Glomerular endothelial cell (primary cell): ENCODE measurements at places on chromosomes 1 and 21.

GRCh38 chr1:236518322-236518721 lies 5.5 kb upstream of the LGALS8 start:
- no peak for DNase-seq

DNA sequence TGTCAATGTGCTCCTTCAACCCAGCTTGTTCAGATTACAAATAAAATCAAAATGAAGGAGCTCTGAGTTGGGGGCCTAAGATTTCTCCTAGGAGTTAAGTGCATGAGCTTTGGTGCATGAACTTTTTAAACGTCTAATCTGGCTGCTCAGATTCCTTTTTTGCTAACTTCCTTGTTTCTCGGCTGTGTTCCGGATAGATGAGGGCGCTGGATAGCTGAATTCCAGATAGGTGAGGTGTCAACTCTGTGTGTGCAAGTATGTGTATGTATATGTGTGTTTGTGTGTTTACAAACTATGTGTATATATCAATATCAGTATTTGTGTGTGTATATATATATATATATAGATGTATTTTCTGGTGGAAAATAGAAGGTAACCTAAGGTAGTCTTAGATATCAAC lies 37.5 kb upstream of the RCAN3 start:
- no peak for DNase-seq

DNA sequence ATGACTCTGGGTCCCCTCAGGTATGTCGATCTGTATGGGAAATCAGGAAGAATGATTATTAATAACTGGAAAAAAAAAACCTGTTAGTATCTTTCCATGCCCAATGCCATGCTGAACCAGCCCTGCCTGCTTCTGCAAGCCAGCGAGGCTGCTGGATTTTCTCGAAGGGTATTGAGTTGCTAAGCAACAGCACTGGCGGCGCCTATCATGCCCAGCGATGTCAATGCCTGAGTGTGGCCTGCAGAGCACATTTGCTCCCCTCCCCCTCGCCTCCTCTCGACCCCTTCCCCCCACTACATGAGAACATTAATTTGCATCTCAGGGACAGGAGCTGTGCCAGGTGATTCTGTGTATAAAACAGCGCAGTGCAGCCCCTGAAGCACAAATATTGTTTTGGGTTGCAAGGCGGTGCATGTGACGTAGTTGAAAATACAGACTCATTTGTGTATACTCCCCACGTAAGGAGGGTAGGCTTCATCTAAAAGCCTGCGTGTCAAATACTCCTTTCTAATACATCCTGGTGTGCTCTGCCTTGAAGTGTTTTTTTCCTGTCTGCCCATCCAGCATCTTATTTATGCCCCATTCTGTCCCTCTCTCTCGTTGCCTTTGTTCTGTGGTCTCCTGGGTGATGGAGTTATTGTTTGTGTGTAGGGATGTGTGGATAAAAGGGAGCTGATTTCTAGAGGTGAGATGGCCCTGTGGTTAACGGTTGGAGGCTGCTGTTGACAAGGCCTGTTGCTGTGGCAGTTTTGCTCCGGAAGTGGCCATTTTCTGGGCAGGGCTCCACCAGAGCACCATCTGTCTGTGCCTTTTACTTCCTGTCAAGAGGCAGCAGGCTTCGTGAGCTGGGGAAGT lies 32.7 kb upstream of the ATP5PO start:
- no peak for DNase-seq

DNA sequence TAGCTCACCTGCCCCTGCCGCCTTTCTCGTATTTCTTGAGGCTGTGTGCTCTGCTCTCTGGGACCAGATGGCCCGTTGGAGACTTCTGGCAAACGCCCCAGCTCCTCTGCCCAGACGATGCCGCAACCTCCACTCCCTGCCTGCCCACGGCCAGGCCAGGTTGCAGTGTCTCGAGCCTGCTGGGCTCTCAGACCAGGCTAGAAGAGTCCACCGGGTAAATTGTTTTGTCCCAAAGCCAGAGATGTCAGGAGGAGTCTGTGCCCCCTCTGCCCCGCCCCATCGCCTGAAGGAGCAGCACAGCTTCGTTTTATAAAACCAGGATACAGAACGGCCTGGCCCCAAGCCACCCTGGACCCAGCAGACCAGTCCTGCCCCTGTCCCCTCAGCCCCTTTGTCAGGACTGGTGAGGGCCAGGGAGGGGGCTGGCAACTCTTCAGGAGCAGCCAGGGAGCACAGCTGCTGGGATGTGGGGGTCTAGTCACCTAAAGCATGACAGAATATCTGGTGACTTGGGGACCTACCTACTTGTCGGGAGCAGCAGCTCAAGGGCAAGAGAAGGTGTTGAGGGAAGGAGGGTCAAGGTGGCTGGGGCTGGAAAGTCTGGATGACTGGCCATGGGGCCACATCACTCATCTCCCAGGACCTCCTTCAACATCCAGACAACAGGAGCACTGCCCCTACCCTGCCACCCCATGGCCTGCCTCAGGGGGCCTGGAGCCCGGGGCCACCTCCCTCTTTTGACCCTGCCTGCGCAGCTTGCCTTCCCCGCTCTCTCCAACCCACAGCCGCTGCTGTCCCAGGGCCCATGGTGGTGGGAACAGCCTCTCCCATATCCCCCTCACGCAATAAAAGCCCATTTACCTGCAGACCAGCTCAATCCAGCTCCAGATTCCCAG lies 33.9 kb upstream of the LBR start:
- no peak for DNase-seq

- DNase-seq = no peak
Observed at GRCh38 chr1:28199328-28200233, 23.1 kb upstream of the PTAFR start.

GRCh38 chr1:160624464-160624863 lies 22.4 kb downstream of the SLAMF1 start:
- DNase-seq = no peak

- DNase-seq = no peak
Observed at GRCh38 chr1:111770916-111771315, 15.2 kb downstream of the DDX20 start.

DNA sequence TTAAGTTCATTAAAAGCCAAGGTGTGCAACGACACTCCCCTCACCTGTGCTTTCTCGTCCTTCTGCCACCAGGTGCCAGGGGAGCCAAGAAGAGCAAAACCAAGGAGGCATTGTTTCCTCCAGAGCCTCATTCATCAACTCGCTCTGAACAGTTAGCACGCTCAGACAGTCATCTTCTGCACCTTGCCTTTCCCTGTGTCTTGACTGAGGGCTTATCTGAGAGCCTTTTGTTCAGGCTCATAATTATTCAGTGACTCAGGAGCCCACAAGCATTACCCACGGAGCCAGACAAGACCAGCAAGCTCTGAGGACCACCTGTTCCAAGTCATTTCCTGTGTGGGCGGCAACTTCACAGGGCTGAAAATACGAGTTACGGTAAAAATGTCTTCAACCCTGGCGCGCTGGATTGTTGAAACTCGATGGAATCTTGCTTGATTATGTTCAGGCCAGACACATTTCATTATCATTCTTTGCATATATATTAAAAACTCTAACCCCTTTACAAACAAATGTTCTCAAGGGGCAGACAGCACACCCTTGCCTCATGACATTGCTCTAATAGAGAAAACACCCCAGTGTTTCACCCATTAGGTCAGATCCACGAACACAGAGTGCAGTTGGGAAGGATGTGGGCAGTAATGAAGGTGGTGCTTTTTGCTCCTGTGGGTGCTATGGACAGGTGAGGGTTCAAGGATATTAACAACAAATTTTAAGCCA lies 89.7 kb upstream of the RUNX1 start:
- DNase-seq = no peak

- no peak for DNase-seq
Observed at GRCh38 chr1:209030454-209031167, 552.9 kb upstream of the CAMK1G start.

DNA sequence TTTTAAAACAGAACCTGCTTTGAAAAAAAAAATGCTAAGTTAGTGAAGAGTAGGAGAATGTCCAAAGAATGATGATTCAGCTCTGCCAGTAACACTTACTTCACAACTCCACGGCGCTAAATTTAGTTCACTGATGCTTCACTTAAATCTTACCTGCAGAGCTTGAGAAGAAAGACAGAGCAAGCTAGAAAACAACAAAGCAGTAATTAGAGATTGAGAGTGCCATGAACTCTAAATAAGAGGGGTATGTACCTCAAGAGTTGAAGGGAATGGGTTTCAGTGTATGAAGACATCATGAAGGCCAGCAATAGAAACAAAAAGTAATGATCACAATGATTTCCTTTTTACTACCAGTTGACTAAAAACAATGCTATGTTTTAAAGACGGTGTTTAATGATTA lies 32.8 kb downstream of the EPRS1 start:
- no peak for DNase-seq

GRCh38 chr1:227947676-227948492 lies at the start of gene WNT9A:
TSS of gene WNT9A (minus strand) at chr1:227947932. CDS start at chr1:227947887, 45 bp downstream.
- no peak for DNase-seq

DNA sequence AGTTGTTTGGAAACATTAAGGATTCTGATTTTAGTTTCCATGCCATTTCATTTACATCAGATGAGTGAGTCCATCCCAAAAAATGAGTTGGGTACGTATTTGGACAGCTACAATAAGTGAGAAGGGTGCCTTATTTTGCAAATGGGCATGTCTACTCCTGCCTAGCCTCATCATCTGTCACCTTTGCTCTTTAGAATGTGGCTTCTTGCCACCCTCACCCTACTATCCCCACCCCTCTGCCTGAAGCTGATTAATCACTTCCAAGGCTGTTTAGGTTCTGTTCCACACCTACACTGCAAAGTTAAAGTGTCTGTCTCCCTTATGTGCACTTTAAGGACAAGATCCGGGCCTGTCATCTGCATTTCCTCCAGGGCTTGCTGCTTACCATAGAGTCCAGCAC lies 61.2 kb downstream of the ST6GALNAC5 start:
- DNase-seq = no peak

GRCh38 chr1:169548282-169548681 lies 38.0 kb downstream of the F5 start:
- no peak for DNase-seq

- DNase-seq = no peak
Observed at GRCh38 chr1:19647643-19648042, 3.5 kb downstream of the NBL1 start.

- DNase-seq = no peak
Observed at GRCh38 chr1:147628441-147628840, 41.9 kb downstream of the ACP6 start.

DNA sequence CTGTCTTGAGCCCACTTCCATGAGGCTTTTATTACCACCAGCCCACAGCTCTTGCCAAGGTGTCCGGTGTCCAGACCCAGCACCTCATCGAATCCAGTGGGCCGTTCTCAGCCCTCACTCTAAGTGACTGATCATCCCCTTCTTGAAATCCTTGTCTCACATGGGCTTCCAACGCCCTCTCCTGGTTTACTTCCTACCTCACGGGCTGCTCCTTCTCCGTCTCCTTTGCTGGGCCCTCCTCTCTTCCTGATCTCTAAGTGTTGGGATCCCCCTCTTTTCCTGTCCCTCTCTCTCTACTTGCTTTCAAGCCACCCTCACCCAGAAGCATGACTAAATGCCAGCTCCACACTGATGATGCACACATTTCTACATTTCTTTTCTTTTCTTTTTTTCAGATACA lies 9.0 kb upstream of the RHBG start:
- DNase-seq = no peak

DNA sequence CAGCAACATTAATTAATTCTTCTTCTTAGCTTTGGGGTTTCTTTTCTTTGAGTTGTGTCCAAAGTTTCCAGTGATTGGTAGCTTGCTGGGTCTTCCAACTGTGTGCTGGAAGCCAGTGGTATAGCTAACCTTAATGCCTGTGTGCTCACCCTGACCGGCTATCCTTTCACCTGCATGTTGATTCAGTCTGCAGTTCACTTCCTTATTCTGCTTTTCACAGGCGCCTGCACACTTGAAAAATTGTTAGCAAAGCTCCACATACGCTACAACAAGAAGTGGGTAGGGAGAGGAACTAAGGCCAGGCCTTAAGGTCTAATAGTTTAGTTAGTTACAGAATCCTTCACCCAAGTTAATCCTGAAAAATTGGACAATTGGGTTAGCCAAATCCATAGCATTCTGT lies 35.7 kb downstream of the NCF2 start:
- no peak for DNase-seq

DNA sequence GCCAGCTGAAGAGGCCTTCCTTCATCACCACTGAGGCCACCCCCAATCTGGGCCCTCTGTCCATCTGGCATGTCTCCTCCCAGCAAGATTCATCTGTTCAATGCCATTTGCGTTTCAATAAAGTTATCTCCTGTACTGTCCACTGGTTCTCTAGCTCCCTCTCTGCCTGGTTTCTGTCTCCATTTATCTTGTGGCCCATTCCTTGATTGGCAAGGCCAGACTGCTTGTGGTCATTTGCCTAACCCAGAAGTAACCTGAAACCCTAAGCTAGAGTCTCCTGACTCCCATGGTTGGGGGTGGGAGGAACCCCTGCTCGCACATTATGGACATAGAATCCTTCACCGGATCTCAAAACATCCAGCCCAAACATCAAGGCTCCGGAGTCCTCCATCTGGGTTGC lies 2.1 kb upstream of the IPO9 start:
- no peak for DNase-seq

DNA sequence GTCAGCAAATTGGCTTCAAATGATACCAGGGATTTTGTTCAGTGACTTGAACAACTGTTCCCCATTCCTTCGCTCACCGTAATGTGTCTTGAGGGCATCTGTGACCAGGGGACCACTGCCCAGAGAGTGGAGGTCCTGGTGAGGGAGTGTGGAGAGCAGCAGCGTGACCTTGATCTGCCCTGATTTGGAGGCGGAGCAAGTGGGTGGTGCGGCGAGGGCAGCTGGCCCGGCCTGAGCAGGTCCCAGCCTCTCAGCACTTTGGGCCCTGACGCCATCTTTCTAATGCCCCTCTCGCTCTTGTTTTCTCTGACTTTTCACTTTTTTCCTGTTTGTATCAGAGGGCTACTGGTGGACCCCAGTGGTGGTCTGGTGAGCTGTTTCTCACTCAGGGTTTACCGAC lies 31.1 kb downstream of the DIP2A start:
- no peak for DNase-seq

DNA sequence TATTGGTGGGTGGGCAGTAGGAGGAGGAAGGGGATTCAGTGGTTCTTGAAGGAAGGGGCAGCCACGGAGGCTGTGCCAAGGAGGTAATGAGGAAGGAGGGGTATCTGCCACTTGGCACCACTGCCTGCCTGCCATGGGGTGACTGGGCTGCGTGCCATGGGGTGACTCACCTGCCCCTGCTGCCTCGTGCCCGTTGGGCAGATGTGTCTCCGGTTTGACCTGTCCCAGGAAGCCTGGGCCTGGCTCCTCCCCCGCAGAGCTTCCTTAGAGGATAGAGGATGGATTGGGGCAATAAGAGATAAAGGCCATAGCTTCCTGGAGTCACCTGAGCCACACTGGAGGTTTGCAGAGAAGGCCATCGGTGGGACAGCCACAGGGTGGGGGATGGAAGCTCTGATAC lies 1.7 kb downstream of the PADI3 start:
- no peak for DNase-seq

GRCh38 chr1:213523781-213524398 lies 463.9 kb upstream of the PROX1 start:
- no peak for DNase-seq

- DNase-seq = no peak
Observed at GRCh38 chr1:192260076-192260475, 56.7 kb upstream of the RGS21 start.

- DNase-seq = no peak
Observed at GRCh38 chr1:159835862-159836525, 9.3 kb downstream of the SLAMF8 start.
